Activated effector memory CD4-positive, alpha-beta T cell treated with Interleukin-2 at 50 U/mL for 16 hours (primary cell): ENCODE measurements at places on chromosomes 4 and X.

- DNase-seq = no peak
Observed at GRCh38 chr4:99359480-99360204, 7.1 kb upstream of the ADH1C start.

DNA sequence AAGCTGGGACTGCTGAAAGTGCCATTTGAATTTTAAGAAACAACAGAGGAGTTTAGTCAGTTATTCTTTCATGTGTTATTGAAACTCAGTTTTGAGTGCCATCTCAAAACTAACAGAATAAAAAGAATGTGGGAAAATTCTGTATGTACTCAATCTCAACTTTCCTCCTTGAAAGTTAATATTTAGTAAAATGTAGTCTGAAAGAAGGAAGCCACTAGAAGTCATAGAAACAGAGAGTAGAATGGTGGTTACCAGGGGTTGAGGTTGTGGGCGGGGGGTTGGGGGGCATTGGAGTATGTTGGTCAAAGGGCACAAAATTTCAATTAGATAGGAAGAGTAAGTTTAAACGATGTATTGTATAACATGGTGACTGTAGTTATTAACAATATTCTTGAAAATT is 628.3 kb upstream of the MAGEB2 start:
- no peak for DNase-seq

DNA sequence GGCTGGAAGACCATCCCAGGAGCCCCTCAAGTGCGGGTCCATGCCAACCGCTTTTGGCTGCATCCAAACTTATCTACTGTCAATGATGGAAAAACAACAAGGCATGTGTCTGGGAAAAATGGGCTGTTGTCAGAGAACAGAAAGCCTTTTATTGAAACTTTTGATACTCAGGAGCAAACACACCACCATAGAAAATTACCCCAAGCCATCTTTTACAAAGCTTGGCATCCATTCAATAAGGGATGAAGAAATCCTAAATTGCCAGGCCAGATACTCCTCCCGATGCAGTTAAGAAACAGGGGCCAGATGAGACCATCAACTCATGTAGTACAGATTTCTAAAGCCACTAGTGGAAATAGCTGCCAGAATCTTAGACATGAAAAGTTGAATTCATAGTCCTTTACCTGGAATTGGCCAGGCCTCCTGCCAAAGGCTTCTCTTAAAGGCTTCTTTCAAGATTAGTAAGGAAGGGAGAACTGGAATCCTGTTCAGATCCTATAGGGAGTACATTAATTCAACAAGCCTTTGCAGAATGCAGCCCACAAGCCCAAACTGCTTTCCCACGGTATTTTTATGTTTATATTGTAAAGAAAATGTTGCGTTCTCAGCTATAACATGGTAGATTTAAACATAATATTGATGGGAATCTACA is 145.4 kb upstream of the MAP3K15 start:
- DNase-seq = no peak

DNA sequence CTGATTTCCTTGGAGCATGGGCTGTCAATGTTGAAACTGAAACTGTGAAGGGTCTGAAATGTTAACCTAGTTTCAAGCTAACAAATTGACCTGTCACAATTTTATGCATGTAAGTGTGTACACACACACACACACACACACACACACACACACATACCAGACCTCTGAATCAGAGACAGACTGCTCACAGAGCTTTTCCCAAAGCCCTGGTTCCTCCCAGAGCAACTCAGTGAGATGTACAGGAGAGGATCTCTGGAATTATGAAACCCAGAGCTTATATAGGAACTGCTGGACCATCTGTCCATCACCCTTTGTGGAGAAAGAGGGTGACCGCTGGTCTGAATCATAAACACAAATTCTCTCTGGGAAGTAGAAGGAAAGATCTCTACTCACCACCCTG is 228.1 kb upstream of the PRPS2 start:
- DNase-seq = no peak

DNA sequence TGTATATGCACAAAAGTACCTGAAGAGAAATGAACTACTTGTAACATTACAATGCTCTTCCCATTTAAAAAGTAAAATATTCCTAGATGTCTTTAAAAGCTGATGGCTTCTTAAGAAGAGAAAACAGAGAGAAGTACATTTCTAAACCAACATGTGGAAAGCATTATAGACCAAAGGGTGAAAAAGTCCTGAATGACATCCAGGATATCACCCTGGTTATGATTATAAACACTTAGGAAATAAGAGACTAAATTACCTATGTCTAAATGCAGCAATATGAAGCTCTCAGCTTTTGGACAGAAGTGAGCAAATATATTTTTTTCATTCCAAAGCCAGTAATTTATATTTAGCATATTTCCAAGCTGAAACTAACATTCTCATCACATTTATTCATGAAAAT is 21.7 kb upstream of the EGFL6 start:
- DNase-seq = no peak

GRCh38 chrX:120380699-120381098 is 18.8 kb downstream of the ATP1B4 start:
- DNase-seq = no peak

GRCh38 chr4:73705056-73705432 is 35.3 kb upstream of the CXCL8 start:
- no peak for DNase-seq

DNA sequence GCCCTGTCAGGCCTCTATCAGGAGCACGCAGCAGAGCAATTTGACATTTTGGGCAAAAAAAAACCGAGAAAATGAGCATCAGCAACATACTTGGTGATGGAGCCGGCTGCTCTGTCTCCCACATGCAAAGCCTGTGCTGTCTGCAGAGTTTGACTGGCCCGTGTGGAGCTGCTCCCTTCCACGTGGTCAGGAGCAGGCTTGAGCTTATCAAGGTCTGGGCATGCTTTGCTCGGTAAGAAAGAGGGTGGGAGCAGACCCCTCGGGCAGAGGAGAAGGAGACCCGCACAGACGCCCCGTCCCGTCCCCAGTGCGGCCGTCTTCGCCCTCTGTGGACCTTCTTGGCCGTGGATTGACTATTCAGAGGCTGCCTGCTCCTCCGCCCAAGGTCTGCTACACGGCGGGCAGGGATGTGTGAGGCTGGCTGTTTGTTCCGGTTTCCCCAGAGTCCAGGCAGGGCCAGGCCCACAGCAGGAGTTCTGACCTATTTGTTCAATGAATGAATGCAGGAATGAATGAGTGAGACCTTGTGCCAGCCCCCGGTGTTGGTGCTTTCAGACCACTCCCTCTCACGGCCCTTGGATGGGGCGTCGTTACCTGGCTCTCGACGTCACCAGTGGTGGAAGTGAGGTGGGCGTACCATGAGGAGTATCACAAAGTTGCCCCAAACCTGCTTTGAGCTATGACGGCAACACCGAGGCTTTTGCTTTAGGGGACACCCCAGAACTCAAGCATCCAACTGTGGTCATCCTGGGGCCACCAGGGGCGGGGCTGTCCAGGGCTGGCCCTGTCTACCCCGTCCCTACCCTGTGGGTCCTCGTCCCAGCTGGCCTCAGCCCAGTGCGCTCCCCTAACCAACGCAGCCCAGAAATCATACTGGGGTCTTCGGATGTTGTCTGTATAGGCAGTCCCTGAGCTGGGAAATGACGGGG is 54.7 kb upstream of the ADRA2C start:
- DNase-seq = no peak

- DNase-seq = no peak
Observed at GRCh38 chrX:72659723-72660122, 54.4 kb downstream of the PHKA1 start.

DNA sequence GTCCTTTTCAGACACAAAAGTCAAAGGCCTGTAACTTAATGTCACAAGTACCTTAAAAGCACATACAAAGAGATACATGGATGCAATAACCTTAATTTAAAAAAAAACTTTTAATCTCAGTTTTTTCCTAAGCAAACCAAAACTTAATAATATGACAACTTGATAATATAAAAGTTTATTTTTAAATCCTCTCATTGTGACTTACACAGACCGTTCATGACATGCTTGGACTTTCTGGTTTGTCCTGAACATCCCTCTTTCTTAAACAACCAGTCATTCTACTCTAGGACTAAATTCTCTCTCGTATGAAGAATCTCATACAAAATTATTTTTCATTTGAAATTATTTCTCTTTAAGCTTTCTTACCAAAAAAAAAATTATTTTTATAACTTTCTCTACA is 43.1 kb upstream of the CYP2U1 start:
- no peak for DNase-seq
